ENCODE measurements at places on chromosomes 6 and 20. TPM values are rescaled to one million over a fixed set of nuclear protein-coding genes. Genes with fewer than 3 reads are reported as not detected.
A peak's percentile ranks its signal among the peaks of the same experiment; 100 is the strongest.

EYA4 gene
- total RNA-seq: not detected

PAX1 gene
- total RNA-seq: not detected

CALHM5 gene
- total RNA-seq: not detected

DNA sequence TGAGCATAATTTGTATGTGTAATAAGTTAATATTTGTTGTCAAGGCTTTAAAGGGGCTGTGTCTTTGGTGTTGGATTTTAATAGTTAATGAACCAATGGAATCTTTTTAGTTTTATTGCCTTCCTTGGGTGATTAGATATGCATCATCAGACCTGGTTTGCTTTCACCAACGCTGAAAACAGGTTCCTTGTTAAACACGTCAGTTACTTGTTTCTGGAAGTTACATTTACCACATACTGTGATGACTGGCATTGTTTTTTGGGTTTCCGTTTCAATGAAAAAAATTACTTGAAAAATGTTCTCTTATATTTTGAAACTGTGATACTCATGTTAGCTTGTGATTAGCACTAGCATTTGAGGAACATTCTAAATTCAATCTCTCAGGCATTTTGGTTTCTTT is 58.6 kb upstream of the RNF144B start:
- no peak for DNase-seq

GRCh38 chr6:5338177-5338960 is 77.1 kb downstream of the FARS2 start:
- no peak for DNase-seq

GRCh38 chr6:4953440-4953839 is 50.4 kb downstream of the RPP40 start:
- no peak for DNase-seq

- DNase-seq: peak; percentile 57
Observed at GRCh38 chr6:111871725-111872400, 1.4 kb downstream of the FYN start.

DNA sequence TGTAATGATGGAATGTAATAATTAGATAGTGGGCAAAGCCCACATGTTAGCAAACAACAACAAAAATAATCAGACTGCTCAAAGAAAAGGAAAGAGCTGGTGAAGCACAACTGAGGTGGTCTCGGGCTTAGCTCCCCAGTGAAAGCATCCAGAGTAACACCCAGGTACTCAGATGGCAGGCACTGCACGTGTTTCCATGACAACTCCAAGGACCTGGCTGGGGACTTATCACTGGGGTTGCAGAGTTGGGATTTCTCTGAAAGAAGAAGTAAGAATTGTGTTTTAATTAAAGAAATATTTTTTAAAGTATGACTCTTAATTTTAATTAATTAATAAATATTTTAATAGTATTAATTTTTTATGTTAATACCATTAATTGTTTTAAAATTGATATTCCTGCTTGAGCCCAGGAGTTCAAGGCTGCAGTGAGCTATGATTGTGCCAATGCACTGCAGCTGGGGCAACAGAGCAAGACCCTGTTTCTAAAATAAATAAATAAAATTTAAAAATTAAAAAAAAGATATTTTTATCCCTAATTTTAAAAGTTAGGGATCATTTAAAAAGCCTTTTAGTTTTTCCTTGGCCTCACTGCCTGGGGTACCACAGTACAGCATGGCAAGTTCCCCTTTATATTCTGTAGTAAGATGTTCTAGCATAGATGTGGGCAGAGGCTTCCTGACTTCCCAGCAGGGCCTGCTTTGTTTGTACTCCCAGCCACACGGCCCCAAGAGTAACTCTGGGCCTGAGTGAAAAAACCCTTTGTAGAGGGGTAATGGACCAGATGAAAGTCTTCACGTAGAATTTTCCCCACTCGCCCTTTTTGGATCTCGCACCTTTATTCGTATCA is 42.2 kb upstream of the UST start:
- DNase-seq: no peak

- DNase-seq: no peak
Observed at GRCh38 chr20:34385464-34385863, 22.4 kb downstream of the ITCH start.

DNA sequence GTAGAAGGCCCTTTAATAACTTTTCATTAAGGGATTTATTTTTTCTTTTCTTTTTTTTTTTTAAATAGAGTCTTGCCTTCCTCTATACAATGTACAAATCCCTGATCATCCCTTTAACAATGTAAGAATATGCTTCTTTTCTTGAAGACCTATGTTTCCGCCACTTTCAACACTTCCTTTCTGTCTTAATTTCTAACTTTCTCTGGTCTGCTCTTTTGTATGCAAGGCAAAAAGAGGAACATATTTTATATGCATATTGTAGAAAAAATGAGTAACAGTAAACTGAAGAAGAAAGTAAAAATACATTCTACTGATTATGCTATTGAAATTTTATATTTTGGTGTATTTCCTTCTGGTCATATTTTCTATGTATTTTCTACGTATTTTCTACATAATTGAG is 484.7 kb downstream of the TFAP2B start:
- DNase-seq: no peak

- DNase-seq: no peak
Observed at GRCh38 chr20:24359321-24360027, 110.0 kb upstream of the SYNDIG1 start.

DNA sequence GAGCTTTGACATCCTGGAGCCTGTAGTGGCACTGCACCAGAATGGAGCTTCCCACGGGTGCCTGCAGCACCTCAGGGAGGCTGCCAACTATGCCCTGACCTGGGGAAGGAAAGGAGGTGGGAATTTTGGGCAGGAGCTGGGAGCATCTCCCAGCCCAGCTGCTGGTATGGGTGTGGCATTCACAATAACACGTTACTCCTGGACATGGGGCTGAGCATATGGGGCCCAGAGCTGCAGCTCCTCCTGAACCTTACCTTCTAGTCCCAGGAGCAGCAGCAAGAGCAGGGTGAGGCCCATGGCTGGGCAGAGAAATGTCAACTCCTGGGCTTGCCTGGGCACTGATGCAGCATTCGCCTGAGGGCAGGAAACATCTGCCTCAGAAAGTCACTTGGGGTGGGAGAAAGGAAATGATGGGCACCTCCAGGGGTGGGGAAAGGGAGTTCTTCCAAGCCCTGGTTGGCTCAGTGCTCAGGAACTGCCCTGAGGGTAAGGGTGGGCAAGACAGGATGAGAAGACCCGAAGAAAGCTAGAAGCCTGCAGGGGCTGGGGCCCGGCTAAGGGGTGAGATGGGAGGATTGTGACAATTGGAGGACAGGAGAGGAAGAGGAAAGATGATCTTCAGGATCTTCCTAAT is at the start of gene TREML1:
TSS of gene TREML1 (minus strand) at position 356 of the 634 bp plus-strand sequence. CDS start at position 297, 59 bp downstream.
- no peak for DNase-seq

GRCh38 chr6:37822851-37823682 is 3.5 kb downstream of the ZFAND3 start:
- peak; percentile 64 for DNase-seq

DNA sequence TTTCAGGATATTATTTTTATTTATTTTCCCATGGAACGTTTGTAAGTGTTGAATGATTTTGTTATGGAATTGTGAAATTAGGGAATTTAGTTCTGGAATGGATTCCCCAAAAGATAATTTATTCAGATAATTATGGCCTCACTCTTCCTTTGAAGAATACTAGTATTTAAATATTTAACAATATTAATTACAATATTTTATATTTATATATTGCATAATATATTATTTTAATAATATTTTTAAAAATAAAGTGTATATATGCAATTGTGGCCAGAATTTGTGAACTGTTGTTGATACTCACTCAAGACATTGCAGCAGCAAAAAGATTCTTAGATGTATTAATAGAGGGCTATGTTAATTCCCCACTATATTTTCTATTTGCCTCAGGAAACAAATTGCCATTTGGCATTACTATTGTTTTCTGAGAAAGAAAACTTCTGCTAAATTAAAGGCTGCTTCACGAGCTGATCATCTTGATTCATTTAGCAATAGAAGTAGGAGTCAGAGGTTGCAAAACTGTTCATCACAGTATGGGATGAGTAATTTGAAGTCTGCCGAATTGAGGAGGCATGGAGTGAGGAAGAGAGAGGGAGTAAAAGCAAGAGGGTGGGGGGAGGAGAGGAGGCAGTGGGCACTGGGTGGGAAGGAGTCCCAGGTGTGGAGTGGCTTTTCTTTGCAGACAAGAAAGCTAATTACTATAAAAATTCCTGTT is 729.2 kb downstream of the DHX35 start:
- no peak for DNase-seq

- DNase-seq: no peak
Observed at GRCh38 chr6:12162213-12162612, 127.9 kb upstream of the EDN1 start.

DNA sequence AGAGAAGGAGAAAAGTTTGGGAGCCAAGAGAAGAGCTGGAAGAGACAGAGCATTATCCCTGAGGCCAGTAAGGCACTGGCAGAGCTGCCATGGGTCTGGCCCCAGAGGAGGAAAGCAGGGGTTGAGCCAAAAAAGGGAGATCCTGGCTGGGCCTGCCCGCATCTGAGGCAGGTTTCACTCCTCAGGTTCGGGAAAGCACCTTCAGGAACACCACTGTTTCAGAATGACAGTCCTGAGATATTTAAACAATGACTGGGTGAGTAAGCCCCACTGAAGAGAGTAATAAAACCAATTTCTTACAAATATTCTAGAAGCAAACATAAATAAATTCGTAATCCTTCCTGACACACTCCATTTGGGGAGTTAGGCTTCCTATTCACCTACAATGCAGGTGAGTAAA is 152.2 kb downstream of the BACH2 start:
- DNase-seq: peak; percentile 84

- DNase-seq: peak; percentile 53
Observed at GRCh38 chr6:36692220-36692619, 5.4 kb upstream of the RAB44 start.

- no peak for DNase-seq
Observed at GRCh38 chr20:17936761-17937732, 31.5 kb downstream of the SNX5 start.

DNA sequence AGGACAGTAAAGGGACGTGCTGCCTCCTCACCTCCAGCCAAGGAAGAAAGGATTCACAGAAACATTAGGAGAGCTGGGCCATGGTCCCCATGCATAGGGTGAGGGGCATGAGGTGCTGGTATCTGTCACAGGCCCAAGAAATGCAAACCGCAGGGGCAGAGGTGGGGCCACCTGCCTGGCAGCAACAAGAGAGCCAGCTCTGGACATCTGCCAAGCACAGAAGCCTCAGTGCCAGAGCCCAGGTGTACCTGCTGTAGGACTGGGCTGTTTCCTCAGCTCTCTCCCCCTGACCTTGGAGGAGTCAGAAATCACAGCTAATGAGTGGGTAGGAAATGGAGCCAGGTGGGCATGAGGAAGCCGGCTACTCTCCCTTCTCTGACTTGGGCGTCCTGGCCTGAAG is 45.3 kb downstream of the SLC2A12 start:
- no peak for DNase-seq

DNA sequence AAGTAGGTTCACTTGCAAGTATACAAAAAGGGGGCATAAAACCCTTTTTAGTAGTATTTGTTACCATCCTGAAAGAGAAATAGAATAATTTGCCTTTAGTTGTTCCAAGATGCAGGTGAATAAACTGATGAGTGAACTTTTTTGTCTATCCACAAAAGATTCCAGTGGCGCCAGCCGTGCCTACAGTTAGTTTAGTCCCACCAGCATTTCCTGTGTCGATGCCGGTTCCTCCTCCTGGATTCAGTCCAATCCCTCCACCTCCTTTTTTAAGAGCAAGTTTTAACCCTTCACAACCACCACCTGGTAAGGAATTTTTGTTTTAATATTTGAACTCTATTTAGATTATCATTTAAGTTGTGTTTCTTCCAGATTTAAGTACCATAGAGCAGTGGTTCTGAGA is 90.9 kb downstream of the SCAF8 start:
- no peak for DNase-seq

DNA sequence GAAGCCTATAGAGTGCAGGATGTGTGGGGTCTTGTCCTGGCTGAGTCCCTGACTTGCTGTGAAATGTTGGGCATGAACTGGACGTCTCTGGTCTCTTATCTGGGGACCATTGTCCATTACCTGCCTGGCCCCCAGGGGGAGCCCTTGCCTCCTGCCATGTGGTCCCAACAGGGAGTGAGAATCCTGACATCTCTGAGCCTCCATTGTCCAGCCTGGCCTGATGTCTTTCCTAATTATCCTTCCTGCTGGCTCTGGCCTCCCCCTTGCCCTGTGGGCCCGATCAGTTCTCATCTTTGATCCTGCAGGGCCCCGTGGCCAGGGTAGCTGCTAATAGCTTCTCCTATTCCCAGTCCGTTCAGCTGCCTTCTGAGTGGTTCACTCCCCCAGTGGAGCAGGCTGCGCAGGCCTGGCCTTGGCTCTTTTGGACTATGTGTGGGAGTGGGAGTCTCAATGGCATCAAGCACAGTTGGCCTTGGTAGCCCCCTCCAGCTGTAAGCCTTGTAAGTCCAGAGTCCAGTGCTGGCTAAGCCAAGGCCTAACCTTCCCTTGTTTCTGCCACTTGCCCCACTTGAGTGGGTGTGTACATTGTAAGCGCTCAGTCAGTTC is 77.9 kb upstream of the RALY start:
- DNase-seq: peak; percentile 71

All from activated naive CD4-positive, alpha-beta T cell treated with anti-CD3 and anti-CD28 coated beads for 36 hours (primary cell).